Natural killer cell treated with Interleukin-12 subunit alpha and Interleukin-12 subunit beta and Interleukin-15 and Interleukin-18, amount 100 ng/mL, for 72 hours (primary cell): ENCODE measurements at places on chromosomes 3 and 15.

DNA sequence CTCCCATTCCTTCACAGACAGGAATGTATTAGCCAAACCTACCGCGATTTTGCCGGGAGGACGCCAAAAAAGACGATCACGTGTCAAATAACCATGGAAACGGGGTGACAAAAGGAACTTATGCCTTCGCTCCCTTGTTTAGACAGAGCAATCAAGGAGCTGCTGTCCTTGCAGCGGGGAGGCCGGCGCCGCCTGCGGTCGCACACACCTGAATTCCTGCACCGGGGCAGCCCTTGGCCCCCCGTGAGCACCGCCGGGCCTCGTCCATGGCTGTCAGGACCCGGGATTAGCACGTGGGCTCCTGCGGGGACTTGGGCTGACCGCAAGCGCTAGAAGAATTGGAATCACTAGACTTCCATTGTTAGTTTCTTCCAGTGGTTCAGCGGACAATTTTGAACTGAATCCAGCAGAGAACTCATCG is 193.1 kb downstream of the SHQ1 start:
- no peak overlapping the region for H3K27ac ChIP-seq
- H3K4me3 ChIP-seq: no peak overlapping the region
- DNase-seq: no peak

DNA sequence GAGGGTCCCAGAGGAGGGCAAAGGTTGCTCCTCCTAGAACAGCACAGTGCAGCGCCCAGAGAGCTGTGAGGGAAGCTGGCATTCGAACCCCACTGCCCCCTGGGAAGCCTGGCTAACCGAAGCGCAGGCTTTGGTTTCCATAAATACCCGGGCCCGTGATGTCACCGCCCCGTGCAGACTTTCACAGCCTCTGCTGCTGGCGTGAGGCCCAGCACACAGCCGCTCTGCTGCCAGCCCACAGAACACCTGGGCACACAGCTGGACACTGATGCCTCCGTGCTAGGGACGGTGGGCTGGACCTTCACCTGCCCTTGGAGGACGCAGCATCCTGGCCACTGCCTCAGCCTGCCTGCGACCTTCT is 1.0 kb downstream of the IQSEC1 start:
- peak overlapping the region; percentile 96 for H3K27ac ChIP-seq
- DNase-seq: no peak
- H3K27me3 ChIP-seq: no peaks in the 10 kb centered on the region
- H3K36me3 ChIP-seq: no peaks in the 10 kb centered on the region
- H3K4me3 ChIP-seq: peak overlapping the region; percentile 78
- peaks cover 40% of the 10 kb centered on the region for H3K4me1 ChIP-seq

DNA sequence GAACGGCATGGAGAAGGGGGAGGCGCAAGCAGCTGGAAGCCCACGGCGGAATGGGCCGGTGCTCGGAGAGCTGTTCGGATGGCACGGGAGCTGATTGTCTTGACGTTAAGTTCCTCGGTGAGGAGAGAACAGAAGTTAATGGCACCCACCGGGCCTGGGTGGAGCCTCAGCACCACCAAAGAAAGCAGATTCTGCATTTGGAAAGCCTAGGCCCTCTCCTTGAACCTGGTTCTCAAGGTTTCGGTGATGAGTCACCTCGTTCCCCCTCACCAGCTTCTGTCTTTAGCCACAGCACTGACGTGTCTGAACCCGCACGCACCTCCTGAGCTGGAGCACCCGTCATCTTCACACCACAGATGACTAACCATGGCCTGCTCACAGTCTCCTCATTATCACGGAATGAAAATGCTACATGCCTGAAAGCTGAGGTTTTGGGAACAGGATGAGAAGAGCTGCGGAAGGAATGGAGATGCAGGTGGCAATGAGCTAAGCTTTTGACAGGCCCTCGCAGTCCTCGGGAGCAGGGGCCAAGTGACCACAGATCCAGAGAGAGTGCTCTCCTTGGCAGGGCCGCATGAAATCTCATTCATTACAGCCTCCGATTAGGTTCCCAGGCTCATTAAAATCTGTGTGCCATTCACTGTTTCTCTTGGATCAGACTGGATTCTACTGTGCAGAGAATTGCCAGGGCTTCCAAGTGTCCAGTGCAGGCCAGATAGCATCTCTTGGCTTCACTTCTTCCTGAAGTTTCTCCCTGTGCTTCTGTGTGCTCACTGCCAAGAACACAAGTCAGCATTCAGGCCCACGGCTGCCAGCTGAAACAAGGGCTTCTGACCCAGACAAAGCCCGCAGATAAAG is 96.3 kb upstream of the DLG1 start:
- H3K27ac ChIP-seq: peak overlapping the region; percentile 34
- peaks cover 18% of the 10 kb centered on the region for H3K4me1 ChIP-seq
- peak overlapping the region; percentile 55 for H3K4me3 ChIP-seq
- H3K27me3 ChIP-seq: peaks cover 12% of the 10 kb centered on the region
- H3K36me3 ChIP-seq: no peaks in the 10 kb centered on the region
- DNase-seq: no peak

GRCh38 chr3:170863816-170864215 is 6.2 kb downstream of the RPL22L1 start:
- DNase-seq: no peak
- H3K27ac ChIP-seq: no peak overlapping the region
- no peak overlapping the region for H3K4me3 ChIP-seq
- H3K4me1 ChIP-seq: peaks cover 16% of the 10 kb centered on the region
- H3K36me3 ChIP-seq: peaks cover 11% of the 10 kb centered on the region
- peaks cover 5% of the 10 kb centered on the region for H3K27me3 ChIP-seq

- H3K4me1 ChIP-seq: no peaks in the 10 kb centered on the region
- H3K36me3 ChIP-seq: peaks cover 9% of the 10 kb centered on the region
- no peaks in the 10 kb centered on the region for H3K27me3 ChIP-seq
- H3K4me3 ChIP-seq: no peak overlapping the region
- H3K27ac ChIP-seq: no peak overlapping the region
- no peak for DNase-seq
Measured at GRCh38 chr3:89957451-89957850, 850.0 kb downstream of the EPHA3 start.

- peaks cover 18% of the 10 kb centered on the region for H3K4me1 ChIP-seq
- H3K36me3 ChIP-seq: no peaks in the 10 kb centered on the region
- DNase-seq: no peak
- no peak overlapping the region for H3K27ac ChIP-seq
- no peaks in the 10 kb centered on the region for H3K27me3 ChIP-seq
- H3K4me3 ChIP-seq: no peak overlapping the region
Measured at GRCh38 chr15:98689431-98689861, 41.1 kb downstream of the IGF1R start.

GRCh38 chr3:161793194-161793930 is 296.8 kb downstream of the OTOL1 start:
- H3K4me1 ChIP-seq: no peaks in the 10 kb centered on the region
- no peak overlapping the region for H3K27ac ChIP-seq
- no peaks in the 10 kb centered on the region for H3K36me3 ChIP-seq
- no peak for DNase-seq

- H3K27me3 ChIP-seq: no peaks in the 10 kb centered on the region
- no peak overlapping the region for H3K27ac ChIP-seq
- peaks cover 16% of the 10 kb centered on the region for H3K36me3 ChIP-seq
- H3K4me1 ChIP-seq: peaks cover 3% of the 10 kb centered on the region
Measured at GRCh38 chr3:146529021-146529420, 15.4 kb downstream of the PLSCR1 start.
